ENCODE measurements at places on chromosomes 12 and 14. TPM values are rescaled to one million over a fixed set of nuclear protein-coding genes. Genes with fewer than 3 reads are reported as not detected.

The ENTPD5 gene
- 13.8 TPM for total RNA-seq

The EID3 gene
- 12.6 TPM for total RNA-seq

The ZDHHC22 gene
- total RNA-seq = 5.6 TPM

The TRMT61A gene
- total RNA-seq = 10.1 TPM

The PTGER2 gene
- total RNA-seq = 7.5 TPM

The GPR68 gene
- total RNA-seq = 2.1 TPM
